ENCODE measurements at places on chromosomes 13 and 19. TPM values are rescaled to one million over a fixed set of nuclear protein-coding genes. Genes with fewer than 3 reads are reported as not detected.

DNA sequence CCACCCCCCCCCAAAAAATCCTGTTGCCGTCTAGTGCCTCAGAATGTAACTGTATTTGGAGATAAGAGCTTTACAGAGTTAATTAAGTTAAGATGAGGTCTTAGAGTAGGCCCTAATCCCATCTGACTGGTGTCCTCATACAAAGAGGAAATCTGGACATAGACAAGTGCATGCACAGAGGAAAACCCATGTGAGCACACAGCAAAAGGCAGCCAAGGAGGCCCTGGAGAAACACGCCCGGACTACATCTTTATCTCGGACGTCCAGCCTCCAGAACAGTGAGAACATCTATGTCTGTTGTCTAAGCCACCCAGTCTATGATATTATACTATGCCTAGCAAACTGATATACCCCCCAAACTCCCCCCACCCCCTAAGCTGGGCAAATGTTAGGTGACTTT is 193.8 kb downstream of the KATNAL1 start:
- no peak for DNase-seq

DNA sequence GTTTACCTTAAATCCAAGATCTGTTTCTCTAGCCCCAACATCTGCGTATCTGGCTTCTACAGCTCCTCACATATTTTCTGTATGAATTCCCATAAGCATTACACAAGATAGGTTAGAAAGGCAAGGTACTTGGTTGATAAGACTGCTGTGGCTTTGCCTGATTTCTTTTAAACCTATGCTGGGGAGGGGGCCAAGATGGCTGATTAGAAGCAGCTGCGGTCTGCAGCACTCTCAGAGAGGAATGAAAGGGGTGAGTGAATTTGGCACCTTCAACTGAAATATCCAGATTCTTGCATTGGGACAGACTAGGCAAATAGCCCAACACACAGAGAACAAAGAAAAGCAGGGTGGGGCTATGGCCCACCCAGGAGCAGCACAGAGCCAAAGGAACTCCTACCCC is 12.2 kb upstream of the DLEU7 start:
- no peak for DNase-seq

DNA sequence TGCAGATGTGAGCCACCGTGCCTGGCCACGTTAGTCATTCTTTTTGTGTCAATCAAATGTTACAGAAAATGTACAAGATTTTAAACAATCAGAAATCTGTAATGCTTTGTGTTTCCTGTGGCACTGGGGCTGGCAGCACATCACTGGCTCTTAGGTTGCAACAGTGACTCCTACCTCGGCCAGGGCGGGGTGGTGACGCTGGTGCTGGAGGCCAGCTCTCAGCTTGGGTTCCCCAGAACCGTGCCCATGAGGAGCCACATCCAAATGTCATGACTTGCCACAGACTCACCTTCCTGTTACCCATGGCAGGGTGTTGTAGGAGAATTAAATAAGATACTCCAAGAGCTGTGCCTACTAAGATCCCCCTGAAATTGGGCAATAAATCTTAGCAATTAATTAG is 161.7 kb downstream of the TEX29 start:
- DNase-seq = no peak

DNA sequence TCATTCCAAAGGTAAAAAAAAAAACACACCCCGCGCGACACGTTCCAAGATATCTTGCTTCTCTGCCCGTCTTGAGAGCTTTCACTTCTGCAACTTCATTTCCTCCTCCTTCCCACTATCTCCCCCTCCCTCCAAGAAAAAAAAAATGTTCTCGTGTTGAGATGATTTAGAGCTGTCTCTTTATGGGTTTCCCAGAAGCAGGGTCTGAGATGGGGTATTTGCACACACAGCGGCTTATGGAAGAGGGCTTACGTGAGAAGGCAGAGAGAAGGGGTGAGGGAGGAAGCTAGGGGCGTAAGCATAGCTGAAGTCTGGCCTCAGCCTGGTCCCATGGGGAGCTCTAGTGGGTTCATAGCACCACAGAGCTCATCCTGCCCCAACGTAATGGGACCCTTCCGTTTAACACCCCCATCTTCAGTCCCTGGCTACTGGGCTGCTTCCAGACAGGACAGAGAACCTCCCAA is 31.3 kb upstream of the USE1 start:
- DNase-seq = no peak

ZNF85 gene
- total RNA-seq = 4.2 TPM
